ENCODE measurements at places on chromosomes 7 and 10.

DNA sequence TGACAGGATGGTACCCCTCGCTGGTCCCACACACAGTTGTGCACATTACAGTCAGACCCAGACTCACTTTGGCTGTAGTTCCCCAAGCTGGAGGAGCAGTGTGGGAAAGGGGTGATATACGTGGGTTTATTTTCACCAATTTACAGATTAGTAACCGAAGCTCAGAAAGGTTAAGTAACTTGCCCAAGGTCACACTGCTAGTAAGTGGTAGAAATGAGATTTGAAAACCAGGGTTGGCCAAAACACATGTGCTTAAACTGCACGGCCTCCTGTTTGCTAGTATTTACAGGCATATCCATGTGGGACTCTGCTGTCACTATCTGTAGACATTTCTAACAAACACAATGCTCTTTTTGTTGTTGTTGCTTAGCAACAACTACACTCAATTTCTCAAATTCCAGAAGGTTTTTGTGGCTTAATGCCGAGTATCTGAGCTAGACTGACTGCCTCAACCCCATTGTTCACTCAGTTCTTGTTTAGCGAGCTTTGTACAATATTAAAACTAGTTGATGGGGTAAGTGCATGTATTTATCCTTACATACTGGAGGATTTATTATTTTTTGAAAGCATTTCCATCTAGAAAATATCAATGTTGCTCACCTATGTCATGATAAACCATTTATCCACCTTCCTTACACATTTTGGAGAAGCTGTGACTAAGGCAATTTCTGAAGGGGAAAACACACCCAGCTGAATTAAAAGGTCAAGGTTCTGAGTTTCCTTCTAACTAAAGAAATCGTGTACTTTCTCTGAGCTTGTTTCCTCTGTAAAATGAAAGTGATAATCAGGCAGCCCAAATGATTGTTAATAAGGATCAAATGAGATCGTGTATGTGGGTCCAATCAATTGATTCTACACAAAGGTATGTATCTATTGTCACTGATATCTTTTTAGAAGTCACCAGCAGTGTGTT is 5.3 kb upstream of the TMEM139 start:
- DNase-seq = no peak

- DNase-seq = no peak
These were observed 515 bp downstream of the FASTK start for GRCh38 chr7:151080067-151080521.

- DNase-seq = no peak
These were observed 34.4 kb upstream of the CUL1 start for GRCh38 chr7:148664324-148664723.

DNA sequence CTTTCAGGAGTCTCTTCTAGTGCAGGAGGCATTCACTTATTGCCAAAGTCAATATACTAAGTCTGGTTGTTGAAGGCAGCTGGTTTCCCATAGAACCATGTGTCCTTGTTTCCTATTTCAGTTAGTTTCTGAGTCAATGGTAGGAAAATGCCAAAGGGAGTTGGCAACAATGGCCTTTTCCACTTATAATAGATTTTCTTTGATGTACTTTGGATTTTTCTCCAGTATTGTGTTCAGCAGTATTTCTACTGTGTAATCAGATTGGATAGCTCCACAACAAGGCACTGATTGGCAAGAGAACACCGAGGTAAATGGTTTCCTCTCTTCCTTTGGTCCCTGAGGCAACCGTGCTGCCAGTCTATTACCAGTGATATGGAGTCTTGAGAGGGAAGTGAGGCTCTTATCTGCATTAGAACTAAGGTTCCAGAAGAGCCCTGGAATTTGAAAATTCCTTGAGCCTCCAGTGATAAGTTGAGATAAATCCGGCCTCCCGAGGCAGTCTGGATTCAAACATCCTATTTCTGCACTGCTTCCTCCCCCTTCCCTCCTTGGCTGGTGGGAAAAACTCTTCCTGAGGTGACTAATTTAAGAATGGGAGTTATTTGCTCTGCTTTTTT is 7.9 kb upstream of the SEPTIN7 start:
- DNase-seq = no peak

- peak; percentile 80 for DNase-seq
These were observed 78.7 kb downstream of the GATA3 start for GRCh38 chr10:8133146-8133545.

Measured in GM12878 (cell line).